Regular cardiac myocyte (primary cell): ENCODE measurements at places on chromosomes 5 and 9. TPM values are rescaled to one million over a fixed set of nuclear protein-coding genes. Genes with fewer than 3 reads are reported as not detected.

The FBXL7 gene
- total RNA-seq, result 2.3 TPM in 2 replicates

The PLCXD3 gene
- under 0.01 TPM in 2 replicates for total RNA-seq

The CD274 gene
- total RNA-seq, result 6.5 and 19.7 TPM in 2 replicates

The PCDHGB7 gene
- 1.9 and 4.5 TPM in 2 replicates for total RNA-seq

The MLANA gene
- not detected in 2 replicates for total RNA-seq

The SLC6A19 gene
- not detected in 2 replicates for total RNA-seq

The FOXD4L4 gene
- under 0.01 TPM in 2 replicates for total RNA-seq

The MYMK gene
- not detected in 2 replicates for total RNA-seq

The GNAQ gene
- 24.9 and 37.8 TPM in 2 replicates for total RNA-seq

The PTPA gene
- total RNA-seq, result 86.3 and 146 TPM in 2 replicates

The C5orf58 gene
- total RNA-seq, result under 0.01 TPM in 1 of 2 replicates, not detected in the other
